Stimulated activated CD4-positive, alpha-beta T cell treated with anti-CD3 and anti-CD28 coated beads, Interleukin-1b, Interleukin-23, amount 100 ng/mL, for 1 hour (primary cell): ENCODE measurements at places on chromosomes 4 and X.

- DNase-seq, result no peak
Measured at GRCh38 chr4:16772366-16772850, 126.0 kb downstream of the LDB2 start.

DNA sequence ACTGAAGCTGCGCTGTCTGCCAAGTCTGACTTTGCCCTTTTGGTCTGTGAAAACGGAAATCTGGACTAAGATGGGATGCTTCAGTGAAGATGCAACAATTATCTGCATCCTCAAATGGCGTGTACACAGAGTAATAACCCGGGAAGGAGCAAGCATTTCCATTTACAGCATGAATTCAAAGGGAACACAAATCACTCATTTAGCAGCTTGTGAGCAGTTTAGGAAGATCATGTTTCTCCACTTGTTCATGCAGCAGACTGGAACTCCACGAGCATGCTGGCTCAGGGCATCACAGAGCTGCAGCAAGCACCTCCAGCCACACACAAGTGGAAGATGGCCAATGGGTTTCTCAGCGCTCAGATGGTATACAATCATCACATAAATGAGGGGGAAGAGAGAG lies 175.5 kb downstream of the NLGN4X start:
- no peak for DNase-seq

GRCh38 chr4:55078987-55079386 lies 46.4 kb downstream of the KDR start:
- no peak for DNase-seq

- DNase-seq, result no peak
Measured at GRCh38 chr4:24730256-24731001, 64.9 kb upstream of the SOD3 start.

- DNase-seq, result no peak
Measured at GRCh38 chr4:120691106-120691505, 231.4 kb downstream of the PRDM5 start.
